ENCODE measurements at places on chromosomes 2 and 18. TPM values are rescaled to one million over a fixed set of nuclear protein-coding genes. Genes with fewer than 3 reads are reported as not detected.
A peak's percentile ranks its signal among the peaks of the same experiment; 100 is the strongest.

DNA sequence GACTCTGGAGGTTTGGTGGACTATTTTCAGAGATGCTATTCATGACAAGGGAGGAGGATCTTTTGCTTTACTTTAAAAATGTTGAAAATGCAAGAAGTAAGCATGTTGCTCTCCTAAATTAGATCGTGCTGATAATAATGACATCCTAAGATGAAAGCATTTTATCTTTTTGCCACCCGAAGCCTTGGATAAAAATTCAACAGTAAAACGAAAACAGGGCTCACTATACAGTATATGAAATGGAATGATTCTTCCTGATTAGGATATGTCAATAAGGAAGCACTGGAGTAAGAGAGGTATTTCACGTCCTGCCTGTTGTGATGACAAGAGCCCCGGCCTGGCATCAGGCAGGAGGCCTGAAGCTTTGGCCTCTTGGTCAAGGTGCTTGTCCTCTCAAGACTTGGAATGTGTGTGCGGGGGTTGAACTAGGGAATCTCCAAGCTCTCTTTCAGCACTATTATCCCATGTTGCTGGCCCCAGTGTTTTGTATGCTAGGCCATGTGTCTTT, 306.0 kb downstream of the MTX2 start:
- no peak for DNase-seq

- DNase-seq, result peak; percentile 36
These were observed 121.8 kb downstream of the MAIP1 start for GRCh38 chr2:200077210-200077650.

- DNase-seq, result no peak
These were observed 199.8 kb downstream of the ZFP36L2 start for GRCh38 chr2:43026426-43027096.

DNA sequence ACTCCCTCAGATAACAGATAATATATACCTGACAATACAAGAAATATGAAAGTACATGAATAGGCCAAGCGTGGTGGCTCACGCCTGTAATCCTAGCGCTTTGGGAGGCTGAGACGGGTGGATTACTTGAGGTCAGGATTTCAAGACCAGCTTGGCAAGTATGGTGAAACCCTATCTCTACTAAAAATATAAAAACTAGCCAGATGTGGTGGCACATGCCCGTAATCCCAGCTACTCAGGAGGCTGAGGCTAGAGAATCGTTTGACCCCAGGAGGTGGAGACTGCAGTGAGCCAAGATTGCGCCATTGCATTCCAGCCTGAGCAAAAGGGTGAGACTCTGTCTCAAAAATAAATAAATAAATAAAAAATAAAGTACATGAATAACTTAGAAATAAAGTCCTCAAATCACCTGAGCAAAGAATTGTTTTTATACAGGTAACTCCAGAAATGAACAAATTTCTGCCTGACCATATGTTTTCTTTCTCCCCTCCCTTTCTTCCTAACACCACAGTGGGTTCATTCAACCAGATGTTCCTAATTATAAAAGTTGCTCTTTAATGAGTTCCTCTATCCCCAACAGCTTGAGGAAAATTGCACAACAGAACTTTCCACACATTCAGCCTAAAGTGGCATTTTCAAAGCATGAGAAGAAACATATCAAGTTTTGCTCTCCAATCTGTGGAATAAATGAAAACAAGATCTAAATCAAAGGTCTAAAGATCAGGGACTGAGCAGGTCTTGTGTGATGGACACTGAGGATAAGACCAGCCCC, 33.6 kb upstream of the AP1S3 start:
- no peak for DNase-seq

Gene KYNU
- total RNA-seq, result 0.29 TPM

Gene PLCD4
- 0.39 TPM for total RNA-seq

Gene GNAL
- total RNA-seq, result 0.20 TPM

Gene DSG4
- not detected for total RNA-seq

Gene LNPK
- total RNA-seq, result 78.3 TPM

Data from HFFc6 (cell line).